ENCODE measurements at places on chromosomes 16 and 17.

DNA sequence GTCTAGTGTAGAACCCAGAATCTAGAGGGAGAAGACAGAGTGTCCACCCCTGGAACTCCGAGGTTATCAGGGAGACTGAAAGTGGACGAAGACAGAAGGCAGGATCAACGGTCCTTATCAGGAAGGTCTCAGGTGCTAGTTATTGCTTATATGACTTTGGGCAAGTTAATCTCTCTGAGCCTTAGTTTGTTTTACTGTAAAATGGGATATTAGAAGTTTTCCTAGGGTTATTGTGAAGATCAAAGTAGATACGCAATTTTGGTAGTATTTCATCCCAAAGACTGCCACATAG is 1.2 kb downstream of the RNF167 start:
- no peak for DNase-seq

- DNase-seq = no peak
Measured at GRCh38 chr17:41734139-41734948, at the start of gene HAP1. Gene HAP1, minus strand, starts transcription at chr17:41734643. Its CDS starts 9 bp downstream, at chr17:41734634.

- no peak for DNase-seq
Measured at GRCh38 chr17:28828294-28829040, 14.1 kb downstream of the FAM222B start.

DNA sequence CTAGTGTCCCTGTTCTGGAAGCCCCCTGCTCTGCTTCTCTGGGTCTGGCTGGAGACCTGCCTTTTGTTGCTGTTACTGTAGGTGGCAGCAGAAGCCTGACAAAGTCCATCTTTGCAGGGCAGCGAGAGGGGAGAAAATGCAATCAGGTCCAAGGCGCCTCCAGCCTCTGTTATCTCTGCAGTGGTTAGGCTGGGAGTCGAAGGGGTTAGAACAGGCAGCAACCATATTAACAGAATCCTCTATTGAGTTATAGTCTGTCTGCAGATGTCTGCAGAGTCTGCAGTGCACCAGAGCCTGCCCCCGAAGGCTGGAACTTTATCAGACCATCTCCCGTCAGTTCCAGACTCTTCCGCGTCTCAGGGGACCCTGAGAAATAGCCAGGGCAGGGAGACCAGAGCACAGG is 404.9 kb upstream of the EEF2KMT start:
- DNase-seq = no peak

- DNase-seq = no peak
Measured at GRCh38 chr16:20064931-20065330, 8.8 kb downstream of the GPR139 start.

- DNase-seq = no peak
Measured at GRCh38 chr16:75566758-75567255, 628 bp downstream of the GABARAPL2 start.

GRCh38 chr17:76345377-76345974 is 8.2 kb downstream of the PRPSAP1 start:
- no peak for DNase-seq

DNA sequence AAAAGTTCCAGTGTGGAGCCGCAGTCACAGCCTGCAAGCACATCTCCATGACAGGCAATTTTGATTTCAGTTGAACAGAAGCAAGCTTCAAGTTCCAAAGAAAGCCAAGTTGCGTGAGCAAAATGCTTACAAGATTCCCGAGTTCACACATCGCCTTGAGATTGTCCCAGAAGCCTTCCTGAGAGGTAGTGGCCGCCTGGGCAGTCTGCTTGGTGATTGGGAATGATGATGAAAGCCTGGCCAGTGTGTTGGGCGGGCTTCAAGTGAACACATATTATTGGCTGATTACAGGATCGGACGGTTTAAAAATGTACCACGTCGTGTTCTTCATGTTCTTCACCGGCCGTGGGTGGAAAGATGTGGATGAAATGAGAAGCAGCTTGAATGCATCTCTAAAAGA is 185.5 kb downstream of the FOXL1 start:
- no peak for DNase-seq

DNA sequence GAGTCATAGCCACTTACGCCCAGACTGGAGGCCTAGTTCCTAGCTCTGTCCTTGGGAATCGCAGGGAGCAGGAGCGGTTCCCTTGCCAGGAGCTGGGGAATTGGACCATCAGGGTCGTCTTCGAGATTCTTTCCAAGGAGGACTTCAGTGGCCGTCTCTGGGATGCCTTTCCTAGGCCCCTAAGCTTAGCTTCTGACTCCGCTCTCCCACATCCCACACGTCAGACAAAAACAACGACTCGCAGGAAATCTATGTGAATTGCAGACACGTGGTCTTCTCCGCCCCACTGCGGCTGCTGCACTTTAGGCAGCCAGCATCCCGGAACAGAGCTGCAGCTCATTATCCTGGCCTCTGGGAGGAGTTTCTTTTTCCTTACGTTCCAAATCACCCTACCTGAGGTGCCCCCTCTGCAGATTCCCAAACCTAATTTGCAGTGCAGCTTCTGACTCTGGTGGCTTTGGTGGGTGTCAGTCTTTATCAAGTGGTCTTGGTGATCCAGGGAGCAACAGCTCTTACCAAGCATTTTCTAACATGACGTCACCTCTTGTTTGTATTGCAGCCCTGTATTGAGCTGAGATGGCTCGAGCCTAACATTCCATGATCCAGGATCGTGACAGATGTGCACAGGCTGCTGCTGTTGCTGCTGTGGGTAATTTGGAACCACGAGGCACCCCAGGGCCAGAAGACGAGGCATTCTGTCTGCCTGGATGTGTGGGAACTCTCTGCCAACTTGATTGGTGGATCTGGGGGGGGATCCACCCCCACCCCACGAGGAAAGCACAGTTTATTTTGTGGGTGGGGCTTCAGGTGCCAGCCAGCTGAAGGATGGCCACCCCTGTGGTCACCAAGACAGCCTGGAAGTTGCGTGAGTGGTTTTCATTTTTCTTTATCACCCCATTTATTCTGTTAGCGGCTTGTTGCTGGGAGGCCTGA is 1.1 kb downstream of the KATNB1 start:
- no peak for DNase-seq

GRCh38 chr17:35433075-35433894 is 985 bp upstream of the SLFN12 start:
- DNase-seq = peak; percentile 53

GRCh38 chr16:1510941-1511351 is 17.8 kb downstream of the TELO2 start:
- DNase-seq = no peak

DNA sequence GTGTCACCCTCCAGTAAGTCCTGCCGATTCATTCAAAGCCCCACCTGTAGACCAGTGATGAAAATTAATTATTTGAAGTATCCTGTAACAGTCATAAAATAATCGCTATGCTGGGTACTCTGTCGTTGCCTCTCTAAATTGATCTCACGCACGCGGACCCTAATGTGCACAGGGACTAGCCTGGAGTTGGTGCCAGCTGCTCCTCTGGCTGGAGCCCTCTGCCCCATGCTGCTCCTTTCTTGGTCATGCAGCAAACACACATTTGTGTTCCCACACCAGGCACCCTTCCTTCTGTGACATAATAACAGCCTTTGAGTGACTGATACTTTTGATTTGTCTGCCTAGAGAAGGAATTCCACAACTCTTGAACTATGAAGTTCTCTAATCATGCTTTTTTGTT is 16.0 kb downstream of the RAB11FIP3 start:
- DNase-seq = no peak
